GM12891 (cell line): ENCODE measurements at places on chromosomes 1 and 21.

- no peak for DNase-seq
Measured at GRCh38 chr1:157984469-157984868, 9.0 kb upstream of the KIRREL1 start.

- DNase-seq, result no peak
Measured at GRCh38 chr1:162580308-162580707, 18.8 kb downstream of the UAP1 start.

GRCh38 chr1:75203415-75204277 lies 69.5 kb downstream of the LHX8 start:
- DNase-seq, result peak; percentile 2

- no peak for DNase-seq
Measured at GRCh38 chr1:111030590-111030989, 66.9 kb upstream of the LRIF1 start.

DNA sequence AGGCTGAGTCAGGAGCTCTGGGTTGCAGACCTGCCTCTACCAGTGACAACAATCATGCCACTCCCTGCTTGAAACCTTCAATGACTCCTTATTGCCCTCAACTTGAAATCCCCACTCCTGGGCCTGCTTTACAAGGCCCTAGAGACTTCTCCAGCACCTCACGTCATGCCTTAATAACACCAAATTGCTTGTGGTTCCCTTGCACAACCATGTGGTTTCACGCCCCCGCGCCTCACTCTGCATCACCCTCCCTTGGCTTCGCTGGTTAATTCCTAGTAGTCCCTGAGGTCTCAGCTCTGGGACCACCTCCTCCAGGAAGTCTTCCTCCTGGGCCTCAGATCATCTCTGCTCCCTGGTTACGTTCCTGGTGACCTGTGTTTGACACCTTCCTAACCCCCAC lies 33.0 kb downstream of the EPHA2 start:
- peak; percentile 66 for DNase-seq

DNA sequence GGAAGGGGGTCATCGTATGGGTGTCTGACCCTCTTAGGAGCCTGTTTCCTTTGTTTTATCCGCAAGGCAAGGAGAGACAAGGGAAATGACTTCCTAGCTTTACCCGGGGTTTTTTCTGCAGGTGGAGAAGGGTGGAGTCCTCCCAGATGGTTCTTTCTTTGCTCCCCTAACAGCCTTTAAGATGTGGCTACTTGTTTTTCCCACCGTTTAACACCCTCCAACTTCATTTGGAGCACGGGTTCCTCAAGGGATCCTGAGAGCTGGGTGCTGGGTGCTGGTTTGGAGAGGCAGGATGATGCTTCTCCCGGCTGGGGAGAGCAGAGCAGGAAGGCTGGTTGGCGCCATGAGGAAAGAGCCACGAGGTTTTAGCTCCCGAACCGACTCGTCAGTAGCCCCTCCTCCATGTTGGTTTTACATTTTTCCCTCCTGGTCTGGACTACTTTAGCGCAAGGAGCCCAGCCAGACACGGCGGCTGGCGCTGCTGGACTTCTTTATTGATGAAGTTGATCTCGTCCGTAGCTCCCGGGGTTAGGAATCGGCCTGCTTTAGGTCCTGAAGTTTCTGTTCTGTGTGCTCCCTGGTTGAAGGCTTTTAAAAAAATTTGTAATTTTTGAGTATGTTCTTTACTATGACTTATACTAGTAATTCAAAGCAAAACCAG lies 1.4 kb downstream of the UCK2 start:
- peak; percentile 26 for DNase-seq

DNA sequence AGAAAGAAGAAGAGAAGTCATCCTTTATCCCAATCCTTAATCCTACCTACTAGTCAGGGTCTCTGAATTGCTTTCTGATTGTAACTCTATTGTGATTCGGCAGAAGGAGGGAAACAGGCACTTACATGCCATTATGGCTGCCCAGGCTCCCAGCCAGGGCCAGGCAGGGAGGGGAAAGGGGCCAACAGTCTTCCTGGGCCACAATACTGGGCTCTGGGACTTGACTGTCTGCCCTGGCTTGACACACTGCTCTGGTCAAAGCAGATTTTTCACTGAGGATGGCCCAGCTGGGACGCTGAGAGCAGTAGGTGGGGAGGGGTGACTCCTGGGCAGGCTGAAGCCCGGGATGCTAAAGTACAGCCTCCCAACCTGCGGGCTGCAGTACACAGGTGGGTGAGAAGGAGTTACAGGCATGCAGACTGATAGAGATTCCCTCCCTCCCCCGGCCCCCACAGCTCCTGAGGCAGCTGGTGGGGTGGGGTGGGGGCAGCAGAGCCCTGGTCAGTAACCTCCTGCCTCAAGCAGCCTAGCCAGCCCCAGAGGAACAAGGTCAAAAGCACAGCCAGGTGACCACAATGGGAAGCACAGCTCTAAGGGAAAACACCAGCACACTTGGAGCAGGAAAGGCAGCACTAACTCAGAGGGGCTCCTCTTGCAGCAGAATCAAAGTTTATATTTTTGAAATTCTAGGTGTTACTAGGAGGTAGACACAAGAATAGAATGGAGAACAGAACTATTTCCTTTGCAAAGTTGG lies 25.3 kb downstream of the KCND3 start:
- DNase-seq, result no peak

DNA sequence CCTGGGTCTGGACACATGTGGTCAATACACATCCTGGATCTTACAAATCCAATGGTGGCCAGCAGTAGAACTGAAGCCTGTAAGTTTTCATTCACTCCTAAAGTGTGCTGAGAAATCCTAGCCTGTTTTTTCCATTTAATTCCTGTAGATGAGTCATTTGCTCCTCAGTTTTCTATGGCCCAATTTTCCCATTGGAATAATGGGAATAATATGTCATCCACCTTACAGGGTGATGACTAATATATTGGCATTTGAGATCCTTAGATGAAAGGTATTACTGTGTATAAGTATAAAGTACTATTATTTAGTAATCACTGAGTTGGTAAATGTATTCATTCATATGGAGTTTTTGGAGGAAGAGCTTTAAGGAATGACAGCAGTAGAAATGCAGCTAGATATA lies 89.7 kb upstream of the ADAR start:
- no peak for DNase-seq

DNA sequence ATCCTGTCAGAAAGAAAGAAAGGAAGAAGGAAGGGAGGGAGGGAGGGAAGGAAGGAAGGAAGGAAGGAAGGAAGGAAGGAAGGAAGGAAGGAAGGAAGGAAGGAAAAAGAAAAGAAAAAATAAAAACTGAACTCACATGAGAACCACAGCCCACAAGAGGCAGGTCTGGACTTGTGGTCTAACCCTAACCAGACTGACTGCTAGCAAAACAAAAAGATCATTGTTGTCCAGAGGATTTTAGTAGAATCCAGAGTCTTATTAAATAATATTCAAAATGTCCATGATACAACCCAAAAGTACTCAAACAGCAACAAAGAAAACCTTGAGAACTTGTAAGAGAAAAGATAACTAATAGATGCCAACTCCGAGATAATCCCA lies 4.7 kb upstream of the ITGB2 start:
- DNase-seq, result no peak

DNA sequence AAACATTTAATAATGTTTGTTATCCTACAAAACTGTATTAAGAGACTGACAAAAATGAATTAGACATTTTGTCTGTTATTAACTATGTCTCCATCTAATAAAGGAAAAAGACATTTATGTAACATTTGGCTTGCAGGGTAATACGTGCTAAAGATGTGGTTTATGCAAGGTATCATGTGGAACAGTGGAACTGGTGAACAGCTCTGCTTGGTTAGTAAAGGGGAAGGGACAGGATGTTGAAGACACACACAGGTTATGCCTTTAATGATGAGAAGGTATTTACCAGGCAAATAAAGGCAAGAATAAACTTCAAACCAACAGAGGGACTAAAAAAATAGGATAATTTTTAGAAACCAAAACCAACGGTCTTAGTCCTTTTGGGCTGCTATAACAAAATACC lies 93.1 kb downstream of the UCHL5 start:
- DNase-seq, result no peak

DNA sequence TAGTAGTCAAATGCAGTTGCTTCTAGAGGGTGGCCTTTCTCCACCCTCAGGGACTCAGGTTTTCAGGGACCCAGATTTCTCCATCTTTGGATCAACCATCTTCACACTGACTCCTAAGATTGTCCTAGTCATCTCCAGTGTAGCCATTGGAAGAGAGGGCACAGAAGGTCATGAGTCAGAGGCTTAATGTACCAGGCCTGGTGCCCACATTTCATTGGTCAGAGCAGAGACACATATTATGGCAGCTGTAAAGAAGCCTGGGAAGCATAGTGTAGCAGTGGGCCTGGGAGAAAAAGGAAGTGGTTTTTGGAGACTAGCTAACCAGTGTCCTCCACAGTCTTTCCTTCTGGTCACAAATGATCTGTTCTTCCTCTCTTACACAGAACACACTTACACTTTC lies 122.5 kb downstream of the GIPC2 start:
- no peak for DNase-seq

DNA sequence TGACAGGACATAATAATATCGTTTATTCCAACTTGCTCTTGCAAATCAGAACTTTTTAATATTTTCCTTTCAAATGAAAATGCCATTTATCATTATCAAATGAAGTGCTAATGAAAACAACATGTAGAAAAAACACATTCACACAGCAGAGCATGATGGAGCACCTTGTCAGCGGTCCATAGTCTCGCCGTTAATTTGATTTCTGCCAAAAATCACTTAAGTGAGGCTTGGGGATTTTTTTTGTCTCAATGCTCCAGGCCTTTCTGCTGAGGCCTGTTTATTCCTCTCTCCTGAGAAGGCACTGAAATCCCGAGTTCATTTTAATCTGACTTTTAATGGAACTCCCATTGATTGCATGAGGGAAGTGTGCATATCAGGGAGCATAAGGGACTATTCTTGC lies 122.5 kb downstream of the ELAVL4 start:
- no peak for DNase-seq

GRCh38 chr1:59408608-59409240 lies 111.8 kb downstream of the FGGY start:
- DNase-seq, result no peak

- no peak for DNase-seq
Measured at GRCh38 chr1:54107131-54107530, 45.7 kb downstream of the CDCP2 start.

DNA sequence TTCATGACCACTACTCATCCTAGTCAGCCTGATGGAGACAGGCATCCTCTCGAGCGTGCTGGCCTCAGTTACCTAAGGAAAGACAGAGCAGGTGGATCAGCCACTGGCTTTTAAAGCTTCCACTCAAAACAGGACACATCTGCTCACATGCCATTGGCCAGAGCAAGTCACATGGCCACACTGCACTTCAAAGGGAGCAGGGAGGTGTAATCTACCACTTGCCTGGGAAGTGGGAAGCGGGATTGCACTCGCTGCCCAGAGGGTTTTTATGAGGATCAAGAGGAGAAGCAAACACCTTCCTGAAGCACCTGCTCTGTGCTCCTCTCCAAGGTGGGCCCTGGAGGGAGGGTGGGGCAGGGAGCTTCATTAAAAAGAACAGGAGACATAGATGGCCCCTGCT lies 108.0 kb downstream of the TAS1R2 start:
- DNase-seq, result no peak

- DNase-seq, result no peak
Measured at GRCh38 chr1:221025956-221026355, 146.7 kb downstream of the HLX start.

DNA sequence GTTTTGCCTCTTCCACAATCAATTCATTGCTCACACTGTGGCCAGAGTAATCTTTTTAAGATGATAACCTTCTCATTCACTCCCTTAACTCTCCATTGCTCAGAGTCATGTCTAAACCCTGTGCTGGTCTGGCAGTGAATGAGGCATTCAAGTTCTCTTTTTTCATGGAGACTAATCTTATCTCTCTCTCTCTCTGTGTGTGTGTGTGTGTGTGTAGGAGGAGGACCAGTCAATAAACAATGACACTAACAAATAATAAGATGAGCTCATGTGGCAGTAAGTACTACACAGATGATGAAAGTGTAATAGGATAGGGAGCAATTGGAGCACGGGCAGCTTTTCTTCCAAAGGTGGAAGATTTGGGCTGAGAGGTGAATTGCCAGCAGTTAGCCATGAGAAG lies 122.0 kb upstream of the B3GALT2 start:
- DNase-seq, result no peak

DNA sequence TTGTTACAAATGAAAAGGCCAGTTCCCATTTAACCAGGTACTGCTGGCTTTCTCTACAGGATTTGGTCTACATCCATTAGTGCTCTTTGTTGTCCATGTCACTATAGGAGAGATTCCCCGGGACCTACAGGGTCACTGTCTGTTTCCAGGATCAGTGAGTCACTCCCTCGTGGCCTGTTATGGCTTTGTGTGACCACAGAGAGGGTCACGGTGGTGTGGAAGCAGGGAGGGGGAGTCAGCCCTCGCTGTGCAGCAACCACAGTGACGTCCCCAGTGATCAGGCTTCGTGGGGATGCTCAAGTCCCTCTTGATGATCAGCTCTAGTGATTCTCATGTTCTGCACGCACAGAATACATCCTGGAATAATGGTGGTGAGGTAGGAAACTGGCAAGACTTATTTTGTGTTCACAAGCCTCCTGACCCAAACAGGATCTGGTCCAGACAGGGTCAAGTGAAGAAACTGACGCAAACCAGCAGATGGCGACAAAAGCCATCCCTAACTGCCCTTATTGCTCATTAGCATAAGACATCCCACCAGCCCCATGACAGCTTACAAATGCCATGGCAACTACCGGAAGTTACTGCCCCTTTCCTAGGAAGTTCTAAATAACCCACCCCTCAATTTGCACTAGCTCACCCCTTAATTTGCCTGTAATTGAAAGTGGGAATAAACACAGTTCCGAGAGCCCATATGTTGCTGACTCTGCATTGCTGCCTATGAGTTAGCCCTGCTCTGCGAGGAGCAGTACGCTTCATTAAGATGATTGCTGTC lies 98.5 kb downstream of the DISC1 start:
- peak; percentile 6 for DNase-seq

DNA sequence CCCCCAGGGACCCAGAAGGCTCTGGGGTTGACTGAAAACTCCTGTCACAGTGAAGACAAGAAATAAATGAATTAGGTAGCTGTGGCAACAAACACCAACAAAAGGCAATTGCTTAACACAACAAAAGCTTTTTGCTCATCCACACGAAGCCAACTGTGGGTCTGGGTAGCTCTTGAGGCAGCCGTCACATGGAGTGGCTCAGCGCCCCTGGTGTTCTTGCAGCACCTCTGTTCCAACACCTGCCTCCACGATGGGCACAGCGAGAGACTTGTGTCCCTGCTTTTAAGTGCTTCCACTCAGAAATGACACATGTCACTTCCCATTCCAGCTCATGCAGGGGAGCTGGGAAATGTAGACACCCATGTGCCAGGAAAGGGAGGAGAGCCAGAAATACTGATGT lies 364.5 kb upstream of the DUSP10 start:
- DNase-seq, result no peak

DNA sequence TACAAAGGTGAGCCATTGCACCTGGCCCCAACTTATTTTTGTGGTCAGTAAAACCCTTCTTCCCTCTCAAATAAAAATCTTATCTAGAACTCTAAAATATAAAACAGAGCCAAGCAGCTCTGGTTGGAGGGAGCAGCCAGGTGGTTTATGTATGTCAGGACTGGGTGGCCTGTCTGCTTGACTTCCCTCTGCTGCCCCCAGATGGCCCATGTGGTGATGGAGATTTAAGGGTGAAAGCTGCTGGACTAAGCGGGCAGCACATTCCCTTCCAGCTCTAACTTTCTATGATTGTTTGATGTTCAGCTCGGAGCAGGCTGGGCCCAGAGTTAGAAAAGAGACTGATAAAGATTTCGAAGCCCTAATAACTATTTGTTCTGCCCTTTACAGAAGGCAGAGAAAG lies 11.9 kb upstream of the PAQR6 start:
- no peak for DNase-seq
